ENCODE measurements at places on chromosomes 16 and 17.

- no peak for DNase-seq
Measured at GRCh38 chr17:71192039-71192555, 928.7 kb upstream of the SOX9 start.

DNA sequence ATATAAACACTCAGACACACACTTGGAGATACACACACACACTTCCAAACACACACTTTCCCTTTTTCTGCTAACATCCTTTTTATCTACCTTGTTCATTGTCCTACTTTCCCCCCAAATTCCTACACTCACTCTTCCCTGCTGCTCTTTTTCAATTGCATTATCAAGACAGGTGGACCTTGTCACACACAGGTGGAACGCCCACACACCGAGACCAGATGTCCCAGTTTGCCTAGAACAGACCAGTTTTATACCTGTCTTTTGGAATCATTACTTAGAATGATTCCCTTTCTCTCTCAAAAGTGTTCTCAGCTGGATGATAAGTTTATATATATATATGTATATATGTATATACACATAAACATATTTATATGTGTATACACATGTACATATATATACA, 50.7 kb upstream of the ARHGAP44 start:
- no peak for DNase-seq

DNA sequence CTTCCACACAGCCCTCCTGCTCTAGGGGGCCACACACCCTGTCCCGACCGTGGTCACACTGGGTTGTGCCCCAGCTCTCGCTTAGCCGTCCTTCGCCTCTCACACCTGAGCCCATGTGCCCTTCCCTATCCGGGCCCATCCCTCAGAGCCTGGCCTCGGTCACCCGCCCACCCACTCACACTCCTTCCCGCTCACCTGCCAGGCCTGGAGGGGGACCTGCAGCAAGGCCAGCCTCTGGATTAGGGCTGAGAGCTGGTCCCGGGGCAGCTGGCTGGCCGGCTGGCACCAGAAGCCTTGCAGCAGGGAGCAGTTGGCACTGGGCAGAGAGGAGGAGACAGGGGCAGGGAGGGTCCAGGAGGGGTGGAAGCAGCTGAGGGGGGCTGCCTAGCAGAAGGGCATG, 9.7 kb downstream of the RPUSD1 start:
- DNase-seq = no peak

DNA sequence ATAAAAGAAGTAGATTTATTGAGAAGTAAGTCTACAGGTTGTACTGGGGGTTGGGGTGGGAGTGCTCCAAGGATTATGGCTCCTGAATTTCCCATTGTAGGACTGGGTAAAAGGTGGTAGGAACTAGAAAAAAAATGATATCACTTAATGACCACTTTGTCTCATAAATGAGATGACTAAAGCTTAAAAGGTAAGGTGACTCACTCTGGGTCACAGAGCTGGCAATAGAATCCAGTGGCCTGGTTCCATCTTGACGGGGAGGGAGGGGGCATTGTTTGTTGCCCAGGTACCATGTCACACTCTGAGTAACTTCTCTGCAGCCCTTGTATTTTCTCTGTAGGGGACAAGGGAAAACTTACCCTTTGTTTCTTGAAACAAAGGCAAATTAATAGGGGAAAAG, 126.1 kb downstream of the PITPNC1 start:
- no peak for DNase-seq

DNA sequence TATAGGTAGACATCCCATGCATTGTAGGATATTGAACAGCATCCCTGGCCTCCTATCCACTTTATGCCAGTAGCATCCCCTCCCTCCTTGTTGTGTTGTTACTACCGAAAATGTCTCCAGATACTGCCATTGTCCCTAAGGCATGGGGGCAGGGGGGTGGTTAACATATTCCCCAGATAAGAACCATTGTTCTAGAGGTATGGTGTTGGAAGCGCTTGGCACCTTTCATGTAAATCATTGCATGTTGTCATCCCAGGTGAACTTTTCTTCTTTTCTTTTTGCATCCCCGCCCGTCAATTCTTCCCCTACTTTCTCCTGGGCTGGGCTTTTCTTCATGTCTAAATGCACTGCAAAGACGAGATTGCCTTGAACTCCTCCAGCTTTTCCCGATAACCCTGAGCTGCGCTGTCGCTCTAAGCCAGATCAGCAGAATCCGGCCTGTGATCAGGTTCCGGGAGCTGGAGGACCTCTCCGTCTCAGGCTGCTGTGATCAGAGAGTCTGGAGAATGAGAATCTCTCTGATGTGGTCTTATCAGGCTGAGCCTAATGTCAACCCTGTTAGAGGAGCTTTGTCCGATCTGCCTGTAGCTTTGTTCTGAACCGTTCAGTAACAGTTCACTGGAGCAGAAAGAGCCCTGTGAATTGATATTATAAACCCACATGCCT, 76.2 kb downstream of the RBFOX1 start:
- no peak for DNase-seq

DNA sequence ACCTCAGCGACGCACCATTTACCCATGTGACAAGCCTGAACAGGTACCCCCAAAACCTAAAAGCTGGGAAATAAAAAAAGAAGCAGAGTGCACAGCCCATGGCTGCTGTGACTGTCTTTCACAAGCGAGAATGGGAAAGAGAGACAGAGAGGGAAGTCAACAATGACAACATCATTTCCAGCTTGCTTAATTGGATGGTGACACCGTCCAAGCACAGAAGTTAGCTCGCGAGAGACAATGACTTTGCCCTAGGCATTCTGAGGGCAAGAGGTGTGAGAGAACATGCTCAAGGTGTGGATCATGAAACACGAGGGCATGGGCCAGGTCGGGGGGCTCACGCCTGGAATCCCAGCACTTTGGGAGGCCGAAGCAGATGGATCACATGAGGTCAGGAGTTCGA, 19.3 kb upstream of the NSMCE1 start:
- no peak for DNase-seq

- DNase-seq = no peak
Measured at GRCh38 chr17:61555127-61555566, 35.9 kb downstream of the NACA2 start.

- no peak for DNase-seq
Measured at GRCh38 chr17:81581758-81582157, 29.6 kb upstream of the FAAP100 start.

DNA sequence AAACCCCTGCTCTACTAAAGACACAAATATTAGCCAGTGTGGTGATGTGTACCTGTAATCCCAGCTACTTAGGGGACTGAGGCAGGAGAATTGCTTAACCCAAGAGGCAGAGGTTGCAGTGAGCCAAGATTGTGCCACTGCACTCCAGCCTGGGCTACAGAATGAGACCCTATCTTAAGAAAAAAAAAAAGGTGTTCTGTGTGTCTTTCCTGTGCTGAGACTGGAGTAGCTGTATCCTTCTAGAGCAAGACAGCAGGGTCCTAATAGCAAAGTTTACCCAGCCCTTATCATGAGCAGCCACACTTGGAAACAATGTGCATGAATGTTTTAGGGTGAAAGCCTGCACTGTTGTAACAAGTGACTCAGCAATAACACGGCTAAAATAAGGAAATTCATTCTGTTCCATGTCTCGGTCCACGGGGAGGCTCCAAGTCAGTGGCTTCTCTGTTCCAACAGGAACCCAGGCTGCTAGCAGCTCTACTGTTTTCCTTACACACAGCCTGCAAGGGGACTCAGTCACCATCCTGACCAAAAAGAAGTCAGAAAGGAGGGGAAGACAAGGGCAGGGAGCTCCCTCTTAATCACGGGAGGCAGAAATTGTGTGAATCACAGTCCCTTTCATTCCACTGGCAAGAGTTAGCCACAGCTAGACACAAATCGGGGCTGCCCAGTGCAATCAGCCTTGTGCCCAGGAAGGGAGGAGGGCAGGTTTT, 7.1 kb upstream of the SLC5A11 start:
- no peak for DNase-seq

- DNase-seq = no peak
Measured at GRCh38 chr17:47670064-47670463, 20.3 kb downstream of the KPNB1 start.

DNA sequence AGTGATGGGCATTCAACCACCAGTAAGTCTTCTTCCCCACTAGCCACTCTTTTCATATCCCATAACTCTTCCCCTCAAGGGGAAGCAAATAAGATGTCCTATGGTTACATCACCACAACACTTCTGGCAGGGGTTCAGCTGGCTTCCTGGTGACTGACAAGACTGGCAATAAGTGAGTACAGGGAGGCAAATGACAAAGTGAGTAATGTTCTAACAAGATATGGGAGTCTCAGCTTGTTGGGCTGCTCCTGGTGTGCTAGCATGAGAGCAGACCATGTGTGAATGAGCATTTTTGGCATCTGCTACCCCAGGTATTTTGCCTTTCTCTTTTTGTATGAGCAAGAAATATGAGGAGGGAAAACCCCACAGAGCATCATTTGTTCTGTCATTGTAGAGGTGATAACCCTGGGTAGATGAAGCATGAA, 9.9 kb downstream of the TMIGD1 start:
- DNase-seq = peak; percentile 12

DNA sequence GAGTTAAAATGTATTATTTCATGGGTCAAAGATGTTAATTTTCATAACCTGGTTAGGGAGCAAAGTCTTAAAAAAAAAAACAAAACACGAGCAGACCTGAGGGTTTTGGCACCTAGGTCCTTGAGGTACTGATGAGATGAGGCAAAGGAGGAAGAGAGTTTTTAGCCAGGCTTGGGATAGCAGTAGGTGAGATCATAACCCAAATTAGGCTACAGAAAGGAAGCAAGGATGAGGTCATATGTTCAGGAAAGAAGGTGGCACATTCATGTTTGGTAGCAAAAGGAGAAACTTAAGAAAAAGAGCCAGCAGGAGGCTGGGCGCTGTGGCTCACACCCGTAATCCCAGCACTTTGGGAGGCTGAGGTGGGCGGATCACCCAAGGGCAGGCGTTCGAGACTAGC, 2.8 kb downstream of the ATXN1L start:
- no peak for DNase-seq

- no peak for DNase-seq
Measured at GRCh38 chr16:50204453-50205108, 51.5 kb downstream of the TENT4B start.

DNA sequence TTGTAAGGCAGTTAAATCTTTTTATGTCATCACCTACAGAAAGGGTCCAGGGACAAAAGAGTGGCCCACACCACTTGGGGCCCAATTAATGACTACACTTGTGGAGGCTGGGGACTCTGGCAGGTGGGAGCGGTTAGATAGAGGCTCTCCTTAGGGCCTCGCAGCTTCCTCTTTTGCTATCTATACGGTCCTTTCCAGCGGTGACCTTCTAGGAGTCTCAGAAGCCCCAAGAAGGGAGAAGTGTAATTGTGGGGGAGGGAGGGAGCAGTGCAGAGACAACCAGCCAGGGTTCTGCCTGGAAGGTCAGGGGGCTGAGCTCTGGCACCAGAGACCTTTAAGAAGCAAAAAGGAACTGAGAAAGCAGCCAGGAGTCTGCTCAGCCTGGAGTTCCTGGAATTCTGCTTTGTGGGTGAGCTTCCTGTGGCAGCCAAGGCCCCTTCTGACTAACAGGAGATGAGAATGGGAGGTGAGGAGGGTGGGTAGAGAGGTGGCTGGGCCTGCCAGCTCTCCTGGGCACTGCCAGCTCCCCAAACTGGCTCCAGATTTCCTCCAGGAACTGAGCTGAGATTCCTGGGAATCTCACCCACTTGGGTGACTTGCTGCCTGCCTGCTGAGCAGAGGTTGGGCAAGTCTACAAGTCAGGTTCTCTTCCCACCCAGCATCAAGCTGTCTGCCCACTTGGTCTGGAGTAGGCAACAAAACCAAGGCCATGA, 16.3 kb upstream of the MAP3K14 start:
- DNase-seq = no peak

DNA sequence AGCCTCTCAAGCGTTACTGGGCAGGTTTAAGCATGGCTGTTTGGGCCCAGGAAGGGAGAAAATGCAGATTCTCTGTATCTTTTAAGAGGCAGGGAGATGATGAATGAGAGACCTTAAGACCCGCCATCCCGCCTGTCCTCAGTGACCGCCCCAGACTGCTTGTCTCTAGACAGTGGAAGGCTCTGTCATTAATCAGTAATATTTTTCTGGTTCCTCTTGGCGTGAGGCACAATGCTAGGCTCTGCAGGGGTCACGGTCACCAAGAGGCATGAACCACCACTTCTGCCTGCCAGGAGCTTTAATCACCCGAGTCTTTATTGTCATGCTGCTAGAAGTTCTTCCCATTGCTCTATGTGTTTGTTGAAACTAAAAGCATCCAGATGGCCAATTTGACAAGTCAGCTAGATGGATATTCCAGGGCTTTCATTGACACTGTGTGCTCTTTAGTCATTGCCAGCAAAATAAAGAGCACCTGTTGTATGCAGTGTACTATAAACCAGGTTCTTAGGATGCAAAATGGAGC, 3.2 kb downstream of the SLC6A2 start:
- DNase-seq = no peak

DNA sequence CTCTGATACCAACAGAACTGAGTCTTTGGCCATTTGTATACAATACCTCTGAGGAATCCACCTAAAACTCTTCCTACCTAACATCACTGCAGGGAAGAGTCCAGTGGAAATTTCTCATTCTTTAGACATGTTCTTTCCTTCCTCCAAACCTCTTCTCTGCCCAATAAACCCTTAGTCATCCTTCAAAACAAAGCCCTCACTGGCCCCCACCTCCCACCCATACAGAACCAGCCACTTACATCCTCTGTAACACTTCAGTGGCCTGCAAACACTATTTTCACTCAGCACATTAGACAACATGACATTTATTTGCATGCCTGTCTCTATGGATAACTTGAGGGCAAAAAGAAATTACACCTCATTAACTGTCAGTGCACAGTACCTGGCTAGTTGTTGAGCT, 200.3 kb upstream of the NOG start:
- DNase-seq = no peak

DNA sequence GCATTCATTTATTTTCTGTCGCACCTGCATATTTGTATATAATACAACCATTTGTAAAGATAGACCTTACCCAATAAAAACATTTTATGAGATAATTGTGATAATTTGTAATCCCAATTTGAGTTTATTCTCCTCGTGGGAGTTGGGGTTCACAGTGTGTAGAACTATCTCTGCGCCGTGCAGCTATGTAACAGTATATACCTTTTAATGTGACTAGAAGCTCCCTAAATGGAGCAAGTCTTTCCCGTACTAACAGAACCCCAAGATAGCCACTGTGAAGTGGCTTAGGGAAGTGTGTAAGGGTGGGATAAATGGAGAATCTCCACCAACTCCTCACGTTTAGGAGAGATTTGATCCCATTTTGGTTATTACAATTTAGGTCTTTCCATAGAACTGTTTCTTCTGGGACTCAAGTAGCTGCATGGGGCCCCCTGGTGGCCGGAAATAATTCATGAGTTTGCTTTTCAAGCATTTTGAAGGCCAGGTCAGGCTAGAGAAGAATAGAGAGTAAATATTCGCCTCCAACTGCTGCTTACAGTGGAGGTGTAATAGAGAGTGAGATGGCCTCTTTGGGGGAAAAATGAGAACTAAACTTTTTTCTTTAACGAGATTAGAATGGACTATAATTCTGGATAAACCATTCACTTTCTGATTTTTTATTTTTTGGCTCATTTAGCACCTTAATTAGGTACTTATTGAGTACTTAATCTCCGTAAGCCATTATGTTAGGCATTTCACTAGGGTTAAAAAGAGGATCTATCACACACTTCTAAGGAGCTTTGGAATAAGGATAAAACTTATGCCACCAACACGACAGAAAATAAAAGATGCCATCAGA, 4.5 kb downstream of the TMEM100 start:
- DNase-seq = peak; percentile 31
